ENCODE measurements at places on chromosomes 7 and 10. TPM values are rescaled to one million over a fixed set of nuclear protein-coding genes. Genes with fewer than 3 reads are reported as not detected.

Gene SPDYE11
- not detected for total RNA-seq

Gene PLEKHS1
- not detected for total RNA-seq

Gene ASIC3
- total RNA-seq = 0.17 TPM

Gene FAM25C
- total RNA-seq = not detected

Gene FGFR2
- 0.34 TPM for total RNA-seq

Gene KCNIP2
- total RNA-seq = 0.17 TPM

Gene SFMBT2
- 1.7 TPM for total RNA-seq

Gene CRYGN
- total RNA-seq = not detected

Gene KLLN
- 0.30 TPM for total RNA-seq

Gene LIPF
- total RNA-seq = not detected

Gene CTTNBP2
- 2.5 TPM for total RNA-seq

Gene ACTL6B
- total RNA-seq = not detected

Gene POP7
- 56.2 TPM for total RNA-seq

Gene NPC1L1
- total RNA-seq = not detected

Gene WNT8B
- not detected for total RNA-seq

Gene REEP3
- total RNA-seq = 40.3 TPM

Gene SUV39H2
- total RNA-seq = 17.5 TPM

Gene VPS37D
- 1.8 TPM for total RNA-seq

Gene PIK3CG
- total RNA-seq = not detected

Gene NXPH1
- total RNA-seq = not detected

Gene AS3MT
- 6.7 TPM for total RNA-seq

Gene GPR26
- not detected for total RNA-seq

Gene AKR1D1
- total RNA-seq = not detected

Gene RBM28
- 14.5 TPM for total RNA-seq

Gene PRSS1
- total RNA-seq = not detected

Gene PPP1R17
- not detected for total RNA-seq

Gene LMTK2
- total RNA-seq = 6.4 TPM

Gene ARHGEF5
- 6.7 TPM for total RNA-seq

Gene PODXL
- 0.17 TPM for total RNA-seq

Gene EGR2
- not detected for total RNA-seq

Gene LEP
- not detected for total RNA-seq

Gene AGR3
- not detected for total RNA-seq

Gene MPLKIP
- total RNA-seq = 89.2 TPM

Gene TFR2
- total RNA-seq = 0.17 TPM

Gene STRIP2
- 5.6 TPM for total RNA-seq

Gene RGR
- not detected for total RNA-seq

Gene UNCX
- not detected for total RNA-seq

Gene ITPRID1
- total RNA-seq = not detected

Gene SCART1
- 0.34 TPM for total RNA-seq

Gene SFRP5
- total RNA-seq = not detected

Gene TMEM140
- total RNA-seq = 0.59 TPM

Gene GJD4
- total RNA-seq = not detected

Gene VSIR
- total RNA-seq = 9.1 TPM

Gene CYP3A5
- 0.15 TPM for total RNA-seq

Gene CLRN3
- not detected for total RNA-seq

Gene AKR1C1
- 28.4 TPM for total RNA-seq

Gene STEAP1B
- total RNA-seq = 23.0 TPM

Gene PRR15
- total RNA-seq = not detected

Gene CUZD1
- 0.45 TPM for total RNA-seq

Gene ANKRD61
- not detected for total RNA-seq

Gene PIK3AP1
- total RNA-seq = not detected

Gene TECPR1
- 15.9 TPM for total RNA-seq

Gene CYCS
- total RNA-seq = 39.8 TPM

All from bronchus fibroblast of lung (primary cell).